ENCODE measurements at places on chromosomes 2 and 18.
A peak's percentile ranks its signal among the peaks of the same experiment; 100 is the strongest.

DNA sequence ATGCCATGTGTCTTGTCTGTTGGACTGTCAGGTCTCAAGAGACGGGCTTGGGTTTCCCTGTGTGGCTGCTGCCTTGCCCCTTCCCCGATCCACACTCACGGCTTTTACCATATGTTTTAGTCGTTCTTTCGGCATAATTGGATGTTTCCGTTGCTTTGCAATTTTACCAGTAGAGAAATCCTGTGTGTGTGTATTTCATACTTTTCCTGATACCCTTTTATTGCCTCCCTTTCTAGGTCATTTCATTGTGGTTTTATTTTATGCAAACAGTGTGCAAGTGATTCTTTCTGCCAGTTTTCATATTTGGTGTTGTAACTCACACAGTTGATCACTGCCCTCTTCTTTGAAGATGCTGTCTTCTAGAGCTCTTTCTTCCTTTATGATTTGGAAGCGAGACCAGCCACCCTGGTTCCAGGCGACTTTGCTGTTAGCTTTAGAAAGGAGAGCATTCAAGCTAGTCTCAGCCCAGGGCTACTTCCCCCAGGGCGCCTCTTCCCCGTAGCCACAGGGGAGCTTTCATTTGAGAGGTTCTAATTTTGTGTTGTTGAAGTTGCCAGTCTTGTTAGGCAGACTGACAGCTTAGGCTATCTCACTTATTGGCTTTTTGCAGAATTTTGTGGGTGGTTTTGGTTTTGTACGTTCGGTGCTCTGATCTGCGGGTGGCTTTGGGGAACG, 17.0 kb downstream of the SH3BP4 start:
- no peak for DNase-seq

DNA sequence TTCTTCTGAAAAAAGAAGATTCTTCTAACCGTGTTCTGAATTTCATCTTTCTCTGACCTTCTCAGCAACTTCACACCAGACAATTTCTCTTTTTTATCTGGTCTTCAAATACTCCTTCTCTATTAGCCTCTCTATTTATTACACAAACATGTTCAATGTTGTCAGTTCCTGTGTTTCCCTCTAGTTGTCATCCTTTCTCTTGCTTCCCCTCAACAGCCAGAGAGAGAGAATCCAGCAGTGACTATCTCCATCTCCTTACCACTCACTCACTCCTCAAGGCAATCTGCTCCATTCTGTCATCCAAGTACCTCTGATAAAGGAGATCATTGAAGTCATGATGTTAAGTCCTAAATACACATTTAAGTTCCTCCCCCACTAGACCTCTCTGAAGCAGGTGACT, 491.9 kb upstream of the CHAC2 start:
- DNase-seq = no peak

GRCh38 chr18:23280844-23281243, 145.6 kb downstream of the CABLES1 start:
- DNase-seq = no peak

DNA sequence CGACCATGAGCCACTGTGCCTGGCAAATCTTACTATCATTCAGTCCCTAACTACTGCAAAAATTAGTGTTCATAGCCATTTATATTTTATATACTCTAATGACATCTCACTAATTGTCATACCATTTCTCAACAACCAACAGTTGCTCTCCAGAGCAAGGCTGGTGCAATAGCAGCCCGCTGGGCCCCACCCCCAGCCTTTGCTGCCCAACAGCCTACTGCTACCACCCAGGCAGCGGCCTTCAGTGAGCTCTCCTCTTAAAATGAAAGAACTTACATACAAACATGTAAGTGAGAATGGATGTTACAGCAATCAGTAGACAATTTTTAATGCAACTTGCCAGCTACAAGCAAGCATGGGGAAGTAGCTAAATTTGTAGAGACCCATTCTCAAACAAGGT, 90.5 kb downstream of the HNRNPLL start:
- no peak for DNase-seq

DNA sequence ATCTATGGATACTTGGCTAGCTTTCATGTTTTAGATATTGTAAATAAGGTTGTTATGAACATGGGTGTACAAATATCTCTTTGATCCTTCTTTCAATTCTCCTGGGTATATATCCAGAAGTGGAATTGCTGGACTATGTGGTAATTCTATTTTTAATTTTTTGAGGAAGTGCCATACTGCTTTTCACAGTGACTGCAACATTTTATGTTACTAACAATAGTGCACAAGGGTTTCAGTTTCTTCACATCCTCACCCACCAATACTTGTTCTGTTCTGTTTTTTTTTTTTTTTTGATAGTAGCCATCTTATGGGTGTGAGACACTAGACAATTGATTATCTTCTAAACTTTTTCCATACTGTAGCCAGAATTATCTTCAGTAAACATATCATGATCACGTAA, 17.3 kb upstream of the NEUROD1 start:
- no peak for DNase-seq

DNA sequence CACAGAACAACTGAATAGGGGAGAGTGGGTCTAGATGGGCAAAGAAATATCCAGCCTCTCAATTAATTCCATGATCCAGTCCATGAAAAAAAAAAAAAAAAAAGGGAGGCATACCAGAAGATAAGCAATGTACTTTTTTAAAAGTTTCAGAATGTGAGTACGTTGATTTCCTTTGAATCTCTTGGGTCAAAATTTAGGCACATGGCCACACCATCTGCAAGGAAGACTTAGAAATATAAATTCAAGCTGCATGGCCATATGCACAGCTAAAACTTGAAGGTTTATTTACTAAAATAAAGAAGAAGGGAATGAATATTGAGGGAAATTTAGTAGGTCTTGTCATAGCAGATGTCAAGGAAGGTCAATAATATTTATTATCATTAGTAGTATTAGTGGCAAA, 286.5 kb upstream of the CDH7 start:
- DNase-seq = no peak

GRCh38 chr2:38492042-38492615, 110.6 kb downstream of the HNRNPLL start:
- no peak for DNase-seq

DNA sequence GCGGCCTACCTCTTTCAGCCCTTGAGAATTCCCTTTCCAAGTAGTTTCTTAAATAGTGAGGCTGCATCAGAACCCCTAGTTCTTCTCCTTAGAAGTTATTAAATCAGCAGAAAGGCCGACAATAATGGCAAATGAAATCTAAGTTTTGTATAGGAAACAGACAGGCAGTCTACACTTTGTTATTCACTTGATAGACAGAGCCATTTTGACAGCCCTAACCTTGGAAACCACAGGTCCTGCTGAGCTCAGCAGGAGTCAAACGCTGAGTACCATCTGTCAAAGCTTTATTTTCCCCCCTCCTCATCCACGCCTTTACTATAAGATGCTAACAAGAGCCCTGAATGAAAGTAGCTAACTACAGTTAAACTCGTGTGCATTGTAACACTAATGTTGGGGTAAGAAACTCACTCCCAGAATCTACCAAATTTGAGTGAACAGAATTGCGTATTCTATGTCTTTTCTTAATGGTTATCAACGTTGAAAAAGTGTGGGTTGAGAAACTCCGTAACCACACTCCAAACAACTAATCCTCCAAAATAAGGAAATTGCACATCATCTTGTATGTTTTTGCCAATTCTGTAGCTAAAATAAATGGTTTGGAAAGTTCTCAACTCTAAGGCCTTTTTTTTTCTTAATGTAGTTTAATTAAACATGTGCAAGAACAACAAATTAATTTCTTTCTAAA, 90.6 kb upstream of the EFEMP1 start:
- DNase-seq = no peak

- DNase-seq = no peak
These were observed 118.5 kb upstream of the SALL3 start for GRCh38 chr18:78861116-78861515.

- DNase-seq = no peak
These were observed 303.4 kb downstream of the PIK3C3 start for GRCh38 chr18:42258301-42258965.

DNA sequence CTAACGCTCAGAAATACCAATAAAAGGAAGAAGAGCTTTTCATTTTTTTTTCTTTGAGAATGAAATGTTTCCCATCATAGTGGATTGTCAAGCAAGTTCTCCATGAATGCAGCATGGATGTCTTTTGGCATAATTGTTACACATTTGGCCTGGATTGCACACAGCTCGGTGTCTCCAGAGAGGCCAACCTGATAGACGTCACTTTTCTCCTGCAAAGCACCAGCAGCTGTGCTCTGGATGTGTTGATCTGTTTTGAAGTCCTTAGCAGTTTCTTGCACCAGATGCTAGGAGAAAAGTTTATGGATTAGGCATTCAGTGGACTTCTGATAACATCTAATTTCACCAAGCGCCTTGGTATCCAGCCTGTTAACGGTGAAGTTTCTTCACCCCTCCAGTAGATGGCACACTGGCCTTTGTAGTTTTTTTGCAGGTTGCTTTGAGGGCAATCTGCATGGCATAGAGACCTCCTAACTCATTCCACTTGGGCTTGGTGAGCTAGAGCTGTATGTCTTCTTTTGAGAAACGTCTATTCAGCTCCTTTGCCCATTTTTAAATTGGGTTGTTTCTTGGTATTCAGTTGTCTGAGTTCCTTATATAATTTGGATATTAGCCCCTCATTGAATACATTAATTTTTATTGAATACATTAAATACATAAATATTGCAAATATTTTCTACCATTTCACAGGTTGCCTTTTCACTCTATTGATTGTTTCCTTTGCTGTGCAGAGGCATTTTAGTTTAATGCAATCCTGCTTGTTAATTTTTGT, 59.7 kb downstream of the PTH2R start:
- no peak for DNase-seq

GRCh38 chr2:43326101-43326825, 99.9 kb upstream of the ZFP36L2 start:
- DNase-seq = no peak

GRCh38 chr2:10913501-10914271, 2.0 kb downstream of the KCNF1 start:
- no peak for DNase-seq

- peak; percentile 30 for DNase-seq
These were observed 177.9 kb upstream of the RAB6C start for GRCh38 chr2:129801575-129801974.

DNA sequence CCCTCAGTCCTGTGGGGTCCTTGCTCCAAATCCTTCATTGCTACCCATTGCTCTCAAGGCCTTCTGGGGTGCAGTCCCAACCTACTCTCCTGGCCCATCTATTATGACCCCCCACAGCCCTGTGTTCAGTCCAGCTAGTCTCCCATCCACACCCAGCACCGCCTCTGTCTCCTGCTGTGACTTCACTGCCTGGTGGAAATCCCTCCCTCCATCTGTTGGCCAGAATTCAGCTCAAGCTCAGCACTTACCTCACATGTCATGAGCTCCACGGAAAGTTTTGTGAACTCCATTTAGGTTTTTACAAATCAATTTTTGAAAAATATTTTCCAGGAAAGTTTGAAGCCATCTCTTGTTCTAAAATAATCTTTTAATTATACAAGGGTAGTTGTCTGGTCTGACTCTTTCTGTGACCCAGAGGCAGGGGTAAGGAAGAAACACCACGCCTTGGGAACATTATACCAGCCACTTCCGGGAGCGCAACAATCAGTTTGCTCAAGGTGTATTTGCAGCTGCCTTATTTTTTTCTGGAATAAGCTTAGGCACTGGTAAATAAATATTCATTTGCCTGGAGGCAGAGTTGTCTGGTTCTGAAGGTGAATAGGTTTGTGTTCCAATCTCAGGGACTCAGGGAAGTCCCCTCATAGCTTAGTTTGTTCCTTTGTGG, 110.8 kb downstream of the VIT start:
- no peak for DNase-seq

GRCh38 chr18:22452226-22452668, 34.5 kb upstream of the CTAGE1 start:
- DNase-seq = no peak

GRCh38 chr2:73202156-73203054, at the start of gene NOTO:
Gene NOTO, plus strand, starts transcription at chr2:73202574. Its CDS starts 93 bp downstream, at chr2:73202667.
- DNase-seq = no peak

DNA sequence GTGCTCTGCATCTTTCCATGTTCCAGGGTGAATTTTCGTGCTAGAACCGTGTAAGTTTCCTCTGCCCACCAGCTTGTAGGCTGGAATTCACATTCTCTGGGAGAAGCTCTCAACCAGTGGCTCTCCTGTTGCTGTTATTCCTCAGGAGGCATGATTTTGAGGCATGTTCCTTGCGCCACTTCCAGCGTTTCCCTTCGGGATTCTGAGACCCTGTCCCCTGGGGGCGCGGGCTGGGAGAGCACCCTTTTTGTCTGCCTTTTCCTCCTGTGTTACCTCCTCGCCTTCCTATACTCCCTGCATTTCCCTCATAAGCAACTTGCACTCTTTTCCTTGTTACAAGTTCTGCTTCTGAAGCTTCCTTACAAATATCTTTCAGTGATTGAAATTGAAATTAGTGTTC, 156.4 kb downstream of the PTPRM start:
- no peak for DNase-seq

DNA sequence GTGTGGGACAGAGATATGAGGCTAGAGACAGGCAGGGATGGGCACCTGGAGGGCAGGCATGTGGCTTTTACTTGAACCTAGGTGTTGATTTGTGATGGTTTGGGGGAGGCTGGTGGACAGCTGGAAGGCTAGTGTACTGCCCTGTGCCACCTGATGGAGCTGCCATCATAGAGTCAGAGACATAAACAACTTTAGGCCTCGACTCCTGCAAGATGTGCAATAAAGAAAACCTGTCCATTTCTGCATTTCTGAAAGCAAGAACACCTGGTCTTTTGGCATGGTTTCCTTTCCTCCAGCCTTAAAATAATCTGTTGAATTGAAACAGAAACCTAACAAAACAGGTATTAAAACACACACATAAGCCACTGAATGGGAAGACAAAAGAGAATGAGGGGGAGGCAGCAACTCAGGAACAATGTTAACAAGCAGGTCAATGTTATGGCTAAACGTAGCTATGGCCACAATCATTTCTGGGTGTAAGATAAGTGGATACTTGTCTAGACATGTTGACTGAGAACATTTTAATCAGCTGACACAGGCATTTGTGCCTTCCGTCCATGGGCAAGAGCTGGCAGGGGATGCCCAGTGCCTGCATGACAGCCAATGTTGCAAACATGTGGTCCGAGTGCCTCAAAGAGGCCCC, 87.8 kb downstream of the KCTD1 start:
- no peak for DNase-seq
